Fibroblast of lung (primary cell): ENCODE measurements at places on chromosomes 12 and 14. TPM values are rescaled to one million over a fixed set of nuclear protein-coding genes. Genes with fewer than 3 reads are reported as not detected.

Gene AICDA
- not detected in 2 replicates for total RNA-seq

Gene TMEM229B
- 0.77 and 0.99 TPM in 2 replicates for total RNA-seq

Gene SYT1
- 0.51 and 2.1 TPM in 2 replicates for total RNA-seq

Gene TRPV4
- total RNA-seq = 0.51 and 0.66 TPM in 2 replicates

Gene OVCH1
- total RNA-seq = 0.51 and 1.2 TPM in 2 replicates

Gene ADSS1
- 2.3 and 3.5 TPM in 2 replicates for total RNA-seq

Gene SERPINA9
- total RNA-seq = not detected in 2 replicates

Gene ALDH1L2
- total RNA-seq = 35.7 and 59.1 TPM in 2 replicates

Gene POTEG
- not detected in 2 replicates for total RNA-seq

Gene SPSB2
- total RNA-seq = 12.7 and 12.8 TPM in 2 replicates

Gene MEG3
- total RNA-seq = 95.0 and 182 TPM in 2 replicates

Gene AGAP2
- total RNA-seq = under 0.01 and 0.17 TPM in 2 replicates

Gene EGLN3
- total RNA-seq = 0.66 and 1.8 TPM in 2 replicates

Gene STAB2
- not detected in 2 replicates for total RNA-seq

Gene TCL1B
- not detected in 2 replicates for total RNA-seq

Gene NPAS3
- 0.26 and 0.50 TPM in 2 replicates for total RNA-seq

Gene MLXIP
- 12.6 and 17.0 TPM in 2 replicates for total RNA-seq

Gene FAM222A
- under 0.01 TPM in 1 of 2 replicates, not detected in the other for total RNA-seq

Gene IGFBP6
- total RNA-seq = 592 and 973 TPM in 2 replicates

Gene BHLHE41
- total RNA-seq = 0.51 and 2.3 TPM in 2 replicates

Gene ENDOU
- total RNA-seq = 0.17 TPM in 1 of 2 replicates, not detected in the other

Gene LBHD2
- total RNA-seq = not detected in 2 replicates

Gene CEP83
- total RNA-seq = 10.0 and 13.5 TPM in 2 replicates

Gene RDH16
- 0.17 and 0.26 TPM in 2 replicates for total RNA-seq

Gene AQP6
- under 0.01 and 0.17 TPM in 2 replicates for total RNA-seq

Gene GUCY2C
- not detected in 2 replicates for total RNA-seq

Gene LRTM2
- not detected in 2 replicates for total RNA-seq

Gene KRT78
- not detected in 2 replicates for total RNA-seq

Gene TEX52
- not detected in 2 replicates for total RNA-seq

Gene CDKN1B
- 50.9 and 58.0 TPM in 2 replicates for total RNA-seq

Gene SLC2A13
- 6.9 and 10.2 TPM in 2 replicates for total RNA-seq

Gene CACNA1C
- total RNA-seq = 7.4 and 11.4 TPM in 2 replicates

Gene IL31
- total RNA-seq = not detected in 2 replicates

Gene GLT1D1
- total RNA-seq = under 0.01 TPM in 2 replicates

Gene ORAI1
- 5.6 and 8.1 TPM in 2 replicates for total RNA-seq

Gene LUM
- 217 and 240 TPM in 2 replicates for total RNA-seq

Gene CINP
- 41.6 and 42.8 TPM in 2 replicates for total RNA-seq

Gene STYX
- 13.1 and 14.9 TPM in 2 replicates for total RNA-seq

Gene OTUB2
- 1.5 and 2.3 TPM in 2 replicates for total RNA-seq

Gene RNFT2
- total RNA-seq = 2.3 and 3.1 TPM in 2 replicates

Gene TMEM233
- total RNA-seq = under 0.01 TPM in 2 replicates

Gene TGFB3
- 5.9 and 10.5 TPM in 2 replicates for total RNA-seq

Gene KLRD1
- total RNA-seq = 0.17 and 0.26 TPM in 2 replicates

Gene NRXN3
- 0.51 and 0.83 TPM in 2 replicates for total RNA-seq

Gene B4GALNT1
- total RNA-seq = 0.51 and 2.3 TPM in 2 replicates

Gene CREBL2
- total RNA-seq = 46.7 and 59.5 TPM in 2 replicates

Gene CD163L1
- total RNA-seq = 0.33 TPM in 1 of 2 replicates, not detected in the other

Gene POC1B
- 16.7 and 18.0 TPM in 2 replicates for total RNA-seq
